ENCODE measurements at places on chromosomes 7 and 10.
A peak's percentile ranks its signal among the peaks of the same experiment; 100 is the strongest.

DNA sequence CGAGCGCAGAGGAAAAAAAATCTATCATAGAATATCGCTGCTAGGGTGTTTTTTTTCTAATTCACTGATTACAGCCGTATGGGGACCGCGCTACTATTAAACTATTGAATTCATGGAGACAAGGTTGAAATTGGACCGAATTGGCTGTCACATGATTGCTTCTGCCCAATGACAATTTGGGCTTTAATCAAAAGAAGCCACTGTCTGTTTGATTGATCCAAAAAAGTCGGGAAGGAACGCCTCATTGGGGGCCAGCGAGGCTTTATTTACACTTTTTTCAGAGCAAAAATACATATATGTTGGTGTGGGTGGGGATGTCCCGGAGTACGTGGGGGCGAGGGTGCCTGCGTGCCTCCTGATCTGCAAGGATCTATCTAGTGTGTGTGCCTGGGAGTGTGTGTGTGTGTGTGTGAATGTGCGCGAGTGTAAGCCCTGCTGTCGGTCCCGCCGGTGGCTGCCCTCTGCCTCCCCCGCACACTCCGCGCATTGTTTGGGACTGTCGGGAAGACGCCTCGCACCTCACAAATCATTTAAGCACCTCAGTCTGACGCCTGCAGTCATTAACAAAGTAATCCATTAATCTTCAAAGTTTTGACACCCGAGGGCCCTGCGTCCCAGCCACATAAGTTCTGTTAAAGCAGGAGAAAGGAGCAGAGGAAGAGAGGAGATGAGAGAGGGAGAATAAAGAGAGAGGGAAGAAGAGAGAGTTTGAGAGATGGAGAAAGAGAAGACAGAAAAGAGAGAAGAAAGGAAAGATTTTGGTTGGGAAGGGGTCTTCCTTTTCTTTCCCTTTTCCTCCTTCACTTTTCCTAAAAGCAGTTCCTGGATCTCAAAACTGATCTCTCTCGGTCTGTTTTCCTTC is at the start of gene HOXA2:
HOXA2 (minus strand) TSS at position 103 of the 862 bp plus-strand sequence. CDS start 183 bp downstream, outside the sequence.
- no peak for DNase-seq

DNA sequence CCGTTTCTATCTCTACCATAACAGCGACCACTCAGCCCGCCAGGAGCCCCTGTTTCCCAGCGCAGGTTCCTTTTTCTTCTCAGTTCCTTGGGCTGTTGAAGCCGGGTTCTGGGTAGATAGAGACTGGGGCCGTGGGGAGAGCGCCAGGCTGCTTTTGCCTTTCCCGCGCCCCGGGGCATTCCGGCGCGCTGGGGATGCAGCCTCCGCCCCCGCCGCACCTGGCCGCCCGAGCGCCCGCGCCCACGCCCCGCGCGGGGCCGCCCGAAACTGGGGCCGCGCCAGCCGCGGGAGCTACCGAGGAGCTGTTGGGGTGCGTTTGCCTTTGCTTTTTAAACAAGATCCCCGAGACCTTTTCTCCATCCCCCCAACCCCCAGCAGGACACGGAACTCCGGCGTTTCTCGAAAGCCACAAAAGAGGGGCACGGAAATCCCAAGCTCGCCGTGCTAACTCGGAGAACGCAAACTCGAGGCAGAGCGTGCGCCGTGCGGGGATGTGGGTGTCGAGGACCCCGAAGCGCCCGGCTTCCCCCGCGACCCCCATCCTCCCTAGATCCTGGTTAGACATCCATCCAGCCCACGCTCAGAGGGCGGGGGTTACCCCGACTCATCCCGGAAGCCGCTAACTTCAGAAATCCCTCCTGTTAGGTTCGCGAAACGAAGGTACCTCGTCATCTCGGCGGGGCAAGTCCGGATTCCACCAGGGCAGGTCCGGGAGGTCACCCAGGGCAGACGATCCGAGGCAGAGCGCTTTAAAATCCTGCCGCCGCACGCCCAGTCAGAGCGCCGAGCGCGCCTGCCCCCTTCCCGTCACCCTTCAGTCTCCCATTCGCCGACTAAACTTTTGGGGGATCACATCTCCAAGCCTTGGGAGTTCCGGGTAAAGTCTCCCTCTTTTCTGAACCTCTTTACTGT is 1.0 kb downstream of the GRM8 start:
- DNase-seq: no peak

DNA sequence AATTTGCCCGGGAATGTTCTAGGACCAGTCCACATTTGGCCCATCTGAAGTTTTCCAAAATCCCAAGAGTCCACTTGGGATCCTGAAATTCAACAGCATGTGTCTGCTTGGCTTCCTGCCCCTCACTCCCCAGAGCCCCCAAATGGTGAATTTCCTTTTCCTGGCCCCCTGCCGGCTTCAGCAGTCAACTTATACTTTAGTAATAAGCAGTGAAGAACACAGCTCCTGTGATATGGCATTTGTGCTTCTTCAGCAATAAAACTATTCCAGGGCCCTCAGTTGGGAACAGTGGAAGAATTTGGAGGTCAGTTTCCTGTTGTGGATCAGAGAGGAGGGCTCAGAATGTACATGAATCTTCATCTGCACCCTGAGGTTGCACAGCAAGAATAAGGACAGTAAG is 51.1 kb downstream of the PRF1 start:
- no peak for DNase-seq

GRCh38 chr7:22587322-22587721 is 87.3 kb upstream of the STEAP1B start:
- DNase-seq: no peak

DNA sequence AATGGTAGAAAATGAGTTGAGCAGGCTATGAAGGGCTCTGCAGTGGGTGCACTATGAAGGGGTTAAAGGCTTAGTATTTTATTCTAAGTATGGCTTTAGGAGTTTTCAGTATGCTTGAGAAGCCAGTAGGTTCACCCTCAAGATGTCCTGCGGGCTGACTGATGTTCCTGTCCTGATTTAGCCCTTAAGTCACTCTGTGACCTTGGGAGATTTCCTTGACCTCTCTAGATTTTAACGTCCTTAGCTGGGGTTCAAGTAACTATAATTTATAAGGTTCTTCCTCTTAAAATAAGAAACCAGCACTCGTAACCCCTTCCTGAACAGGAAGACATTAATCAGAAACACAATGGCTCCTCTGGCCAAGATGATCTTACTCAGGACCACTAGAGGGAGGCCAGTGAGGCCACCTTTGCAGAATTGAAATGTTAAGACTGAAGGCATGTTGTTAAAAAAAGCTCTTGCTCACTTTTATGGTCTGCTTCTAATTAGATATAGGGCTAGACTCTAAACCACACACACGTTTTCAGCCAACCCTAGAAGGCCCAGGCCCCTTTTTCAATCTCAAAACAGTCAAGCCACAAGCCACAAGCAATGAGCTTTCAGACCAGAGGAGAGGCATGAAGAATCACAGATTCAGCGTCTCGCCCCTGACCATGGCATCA is 41.9 kb downstream of the CDK1 start:
- DNase-seq: no peak

DNA sequence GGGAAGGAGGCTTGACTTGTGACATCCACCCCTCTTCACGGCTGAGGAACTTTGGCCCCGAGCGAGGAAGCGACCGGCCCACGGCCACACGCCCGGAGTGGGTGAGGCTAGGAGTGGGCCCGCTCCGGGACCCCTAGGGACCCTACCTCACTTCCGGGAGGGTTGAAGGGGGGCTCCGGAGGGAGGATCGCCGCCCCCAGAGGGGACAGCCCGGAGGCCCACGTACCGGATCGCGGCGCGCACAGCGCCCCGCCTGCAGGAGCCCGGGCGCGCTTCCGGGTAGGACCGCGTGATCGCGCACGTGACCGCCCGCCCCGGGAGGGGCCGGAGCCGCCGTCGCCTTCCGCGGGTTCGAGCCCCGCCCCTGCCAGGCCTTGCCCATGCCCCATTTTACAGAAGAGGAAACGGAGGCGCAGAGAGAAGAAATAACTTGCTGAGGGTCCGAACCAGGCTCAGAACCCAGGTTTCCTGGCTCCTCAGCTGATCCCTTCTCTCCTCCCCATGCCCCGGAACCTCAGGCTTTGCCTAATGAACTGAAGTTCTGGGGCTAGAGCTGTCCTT is at the start of gene HPS1:
HPS1 (minus strand) TSS at position 275 of the 561 bp plus-strand sequence. CDS start 3,695 bp downstream, outside the sequence.
- DNase-seq: peak; percentile 34

DNA sequence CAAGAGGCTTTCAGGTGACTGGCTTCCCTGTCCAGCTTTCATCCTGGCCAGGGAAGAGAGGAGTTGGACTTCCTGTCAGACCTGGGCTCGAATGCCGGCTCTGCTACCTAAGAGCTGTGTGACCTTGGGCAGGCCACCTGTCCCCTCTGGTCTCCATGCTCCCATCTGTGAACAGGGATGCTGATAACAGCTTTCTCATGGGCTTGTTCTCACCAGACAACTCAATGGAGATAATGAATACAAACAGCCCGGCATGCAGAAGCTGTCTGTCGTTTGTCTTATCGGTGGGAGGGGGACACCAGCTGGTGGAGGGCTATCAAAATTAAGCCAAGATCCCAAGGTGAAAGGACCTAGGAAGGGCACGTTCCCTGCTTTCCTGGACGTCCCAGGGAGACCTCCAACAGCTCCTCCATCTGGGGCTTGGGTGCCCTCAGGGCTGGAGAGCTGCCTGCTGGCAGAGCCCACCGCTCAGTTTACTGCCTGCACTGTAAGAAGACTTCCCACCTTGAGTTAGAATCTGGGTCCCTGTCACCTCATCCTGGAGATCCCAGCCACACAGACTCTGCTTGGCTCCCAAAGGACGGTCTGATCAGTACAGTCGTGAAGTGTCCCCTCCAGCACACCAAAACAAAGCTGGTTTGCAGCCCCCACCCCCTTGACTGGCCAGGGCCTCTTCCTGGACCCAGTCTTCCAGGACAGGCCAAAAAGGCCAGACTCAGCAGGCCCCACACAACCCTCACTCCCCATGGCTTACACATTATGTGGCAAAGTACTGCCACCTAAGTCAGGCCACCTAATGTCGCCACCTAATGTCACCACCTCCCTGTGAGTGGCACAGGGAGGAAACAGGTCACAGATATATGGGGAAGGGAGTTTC is 40.9 kb downstream of the PPIF start:
- no peak for DNase-seq

DNA sequence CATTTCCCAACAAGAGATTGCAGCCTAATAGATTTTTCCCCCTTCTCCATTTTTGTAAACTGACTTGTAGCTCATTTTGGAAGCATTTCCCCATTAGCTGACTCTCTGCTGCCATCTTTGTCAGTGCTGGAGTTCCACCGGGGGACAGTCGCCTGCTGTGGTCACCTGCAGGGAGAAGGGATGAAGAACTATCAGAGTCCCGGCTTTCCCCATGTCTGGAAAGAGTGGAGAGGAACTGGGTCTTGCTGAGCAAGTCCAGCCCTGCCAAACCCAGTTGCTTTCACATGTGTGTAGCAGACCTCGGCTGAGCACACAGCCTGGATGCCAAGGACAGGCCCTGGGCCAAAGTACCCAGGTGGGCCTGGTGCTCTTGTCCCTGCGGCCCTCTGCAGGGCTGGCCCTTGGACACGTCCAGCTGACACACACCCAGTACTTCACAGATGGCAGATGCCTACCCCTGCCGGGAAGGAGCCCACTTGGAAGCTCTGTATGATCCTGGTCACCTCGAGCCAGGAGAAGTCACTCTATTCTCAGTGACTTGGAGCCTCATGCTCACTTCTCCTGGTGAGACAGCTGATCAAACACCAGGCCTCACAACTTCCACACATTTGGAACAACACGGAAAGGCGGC is 157.3 kb upstream of the NPVF start:
- DNase-seq: no peak

DNA sequence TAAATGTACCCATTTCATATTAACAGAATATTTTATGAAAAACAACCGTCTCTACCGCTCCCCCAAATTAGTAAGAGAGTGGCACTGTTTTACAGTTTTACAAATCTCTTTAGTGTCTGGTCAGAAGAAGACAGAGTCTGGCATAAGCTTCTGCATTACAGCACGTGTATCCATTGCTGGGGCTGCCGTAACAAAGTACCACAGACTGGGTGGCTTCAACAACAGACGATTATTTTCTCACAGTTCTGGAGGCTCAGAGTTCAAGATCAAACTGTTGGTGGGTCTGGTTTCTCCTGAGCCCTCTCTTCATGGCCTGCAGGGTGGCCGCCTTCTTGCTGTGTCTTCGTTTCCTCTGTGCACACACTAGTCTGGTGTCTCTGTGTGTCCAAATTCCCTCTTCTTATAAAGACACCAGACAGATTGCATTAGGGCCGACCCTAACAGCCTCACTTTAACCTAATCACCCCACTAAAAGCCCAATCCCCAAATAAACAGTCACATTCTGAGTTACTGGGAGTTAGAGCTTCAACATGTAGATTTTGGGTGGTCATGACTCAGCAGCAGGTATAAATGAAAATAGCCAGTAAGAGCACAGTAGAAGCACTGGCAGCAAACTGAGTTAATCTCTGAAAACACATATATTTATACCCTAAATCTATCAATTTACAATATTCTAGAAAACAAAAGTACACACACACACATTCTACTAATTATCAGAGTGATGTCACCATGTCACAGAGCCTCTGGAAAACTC is 4.0 kb upstream of the SPOCK2 start:
- no peak for DNase-seq

DNA sequence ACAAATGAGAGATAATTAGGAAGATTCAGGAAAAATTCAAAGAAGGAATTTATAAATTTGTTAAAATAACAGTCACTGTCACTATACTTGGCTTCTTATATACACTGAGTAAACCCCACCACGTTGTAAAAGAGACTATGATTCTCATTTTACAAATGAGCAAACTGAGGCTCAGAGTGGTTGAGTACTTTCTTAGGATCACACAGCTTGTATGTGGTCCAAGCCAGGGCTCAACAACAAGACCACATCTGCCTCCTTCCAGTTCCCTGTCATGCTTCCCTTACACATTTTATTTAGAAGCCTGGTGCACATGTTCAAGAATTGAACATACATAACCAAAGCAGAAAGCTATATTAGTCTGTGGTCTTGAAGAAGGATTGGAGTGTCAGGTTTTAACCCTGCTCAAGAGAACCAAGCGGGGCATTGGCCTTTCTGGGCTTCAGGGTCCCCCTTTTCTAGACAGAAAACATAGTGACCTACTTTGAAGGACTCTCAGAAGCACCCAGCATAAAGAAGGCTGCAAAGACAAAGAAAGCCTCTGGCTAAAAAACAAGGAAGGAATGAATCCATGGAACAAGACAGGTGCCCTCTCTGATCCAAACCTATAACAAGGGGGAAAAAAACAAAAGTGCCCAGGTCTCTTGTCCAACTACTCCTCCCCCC is 846 bp downstream of the MRLN start:
- DNase-seq: no peak

DNA sequence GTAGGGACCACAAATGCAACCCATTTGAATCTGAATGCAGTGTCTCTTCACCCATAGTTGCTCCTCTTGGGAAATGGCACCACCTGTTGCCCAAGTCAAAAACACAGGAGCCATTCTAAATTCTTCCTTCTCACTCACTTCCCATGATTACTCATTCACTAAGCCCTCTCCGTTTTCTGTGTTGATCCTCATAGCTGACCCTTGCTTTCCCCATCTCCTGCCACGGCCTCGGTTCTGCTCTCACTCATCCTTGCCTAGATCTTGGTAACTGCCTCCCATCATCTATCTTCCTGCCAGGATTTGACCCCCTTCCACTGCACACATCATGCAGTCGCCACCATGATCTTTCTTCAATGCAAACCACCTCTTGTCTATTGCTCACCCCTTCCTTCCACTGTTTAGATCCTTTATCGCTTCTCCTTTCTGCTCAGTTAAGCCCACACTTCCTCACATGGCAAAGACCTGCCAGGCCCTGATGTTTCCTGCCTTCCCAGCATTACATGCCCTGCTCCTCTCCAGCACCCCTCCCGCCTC is 19.0 kb upstream of the CPN1 start:
- no peak for DNase-seq

- no peak for DNase-seq
Measured at GRCh38 chr10:126972635-126973414, 67.6 kb downstream of the DOCK1 start.

- DNase-seq: peak; percentile 89
Measured at GRCh38 chr10:31961277-31962074, 32.8 kb upstream of the ARHGAP12 start.

- DNase-seq: no peak
Measured at GRCh38 chr7:101549734-101550133, 79.4 kb downstream of the MYL10 start.
